ENCODE measurements at places on chromosomes 3 and 15.

- DNase-seq = no peak
Measured at GRCh38 chr15:25089577-25089976, 134.8 kb downstream of the SNRPN start.

DNA sequence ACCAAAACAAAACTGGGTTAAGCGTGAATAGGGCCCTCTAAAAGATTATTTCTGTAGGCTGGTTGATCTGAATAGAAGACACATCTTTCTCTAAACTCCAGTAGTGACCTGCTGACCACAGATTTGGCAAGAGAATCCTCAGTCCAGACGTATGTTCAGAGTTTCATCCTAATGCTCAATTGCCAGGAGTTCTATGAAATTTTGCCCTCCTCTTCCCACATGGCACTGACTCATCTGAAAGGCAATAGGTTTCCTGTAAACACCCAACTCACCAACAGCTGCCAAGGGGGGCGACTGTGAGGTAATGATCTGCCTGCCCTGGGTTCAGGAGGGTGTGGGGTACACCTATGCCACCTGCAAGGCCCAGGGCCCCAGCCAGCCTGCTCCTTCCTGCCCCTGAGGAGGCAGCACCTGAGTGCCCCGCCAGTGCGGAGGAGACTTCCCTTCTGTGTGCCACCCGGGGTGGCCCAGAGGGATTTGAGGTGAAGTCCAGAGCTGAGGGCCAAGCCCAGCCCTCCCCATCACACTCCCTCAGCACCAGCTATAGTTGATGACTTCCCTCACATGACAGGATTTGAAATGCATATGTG, 8.4 kb upstream of the PLA2G4D start:
- no peak for DNase-seq

- DNase-seq = no peak
Measured at GRCh38 chr3:159273070-159273469, 471.2 kb downstream of the MFSD1 start.

DNA sequence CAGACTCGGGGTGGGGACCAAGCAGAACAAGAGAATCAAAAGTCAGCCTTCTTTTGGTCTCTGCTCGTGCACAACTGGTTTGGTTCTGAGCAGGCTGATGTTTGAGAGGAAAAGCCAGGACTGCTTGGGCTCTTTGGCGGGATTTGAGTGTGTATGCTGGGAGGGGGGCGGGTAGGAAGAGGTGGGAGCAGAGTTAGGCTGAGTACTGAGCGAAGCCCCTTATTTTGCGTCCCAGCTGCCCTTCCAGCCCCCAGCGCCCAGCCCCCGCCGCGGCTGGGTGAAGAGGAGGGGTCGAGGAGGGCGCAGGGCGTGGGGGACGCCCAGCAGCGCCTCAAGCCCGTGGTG, 153.5 kb upstream of the GOLIM4 start:
- DNase-seq = no peak
